ENCODE measurements at places on chromosomes 16 and 17. TPM values are rescaled to one million over a fixed set of nuclear protein-coding genes. Genes with fewer than 3 reads are reported as not detected.

Gene MSLN
- 0.32 TPM for total RNA-seq

Gene CIITA
- under 0.01 TPM for total RNA-seq

Gene CSH2
- not detected for total RNA-seq

Gene CNTNAP4
- not detected for total RNA-seq

Gene PYDC1
- not detected for total RNA-seq

Gene NIP7
- total RNA-seq = 27.1 TPM

Gene SCARF1
- 0.64 TPM for total RNA-seq

Gene TMC7
- total RNA-seq = 0.32 TPM

Gene CBLN1
- not detected for total RNA-seq

Gene CSH1
- not detected for total RNA-seq

Gene ITGA2B
- under 0.01 TPM for total RNA-seq

Gene TOX3
- total RNA-seq = not detected

Gene PDK2
- 20.6 TPM for total RNA-seq

Gene COPZ2
- total RNA-seq = 75.7 TPM

Gene KREMEN2
- under 0.01 TPM for total RNA-seq

Gene KRTAP4-12
- total RNA-seq = not detected

Gene NPIPA1
- 30.9 TPM for total RNA-seq

Gene SLC22A31
- total RNA-seq = not detected

Gene GRIN2A
- under 0.01 TPM for total RNA-seq

Gene DDX52
- total RNA-seq = 40.2 TPM

Gene OR3A2
- total RNA-seq = 0.43 TPM

Gene SCIMP
- total RNA-seq = not detected

Gene PRSS8
- under 0.01 TPM for total RNA-seq

Gene DBNDD1
- total RNA-seq = 0.86 TPM

Gene WNT9B
- under 0.01 TPM for total RNA-seq

Gene DHRS7C
- not detected for total RNA-seq

Gene DLX4
- total RNA-seq = not detected

Gene PPP1R1B
- total RNA-seq = not detected

Gene TBC1D24
- total RNA-seq = 15.5 TPM

Gene HOXB5
- total RNA-seq = 0.32 TPM
